ENCODE measurements at places on chromosomes 1 and 21. TPM values are rescaled to one million over a fixed set of nuclear protein-coding genes. Genes with fewer than 3 reads are reported as not detected.

DNA sequence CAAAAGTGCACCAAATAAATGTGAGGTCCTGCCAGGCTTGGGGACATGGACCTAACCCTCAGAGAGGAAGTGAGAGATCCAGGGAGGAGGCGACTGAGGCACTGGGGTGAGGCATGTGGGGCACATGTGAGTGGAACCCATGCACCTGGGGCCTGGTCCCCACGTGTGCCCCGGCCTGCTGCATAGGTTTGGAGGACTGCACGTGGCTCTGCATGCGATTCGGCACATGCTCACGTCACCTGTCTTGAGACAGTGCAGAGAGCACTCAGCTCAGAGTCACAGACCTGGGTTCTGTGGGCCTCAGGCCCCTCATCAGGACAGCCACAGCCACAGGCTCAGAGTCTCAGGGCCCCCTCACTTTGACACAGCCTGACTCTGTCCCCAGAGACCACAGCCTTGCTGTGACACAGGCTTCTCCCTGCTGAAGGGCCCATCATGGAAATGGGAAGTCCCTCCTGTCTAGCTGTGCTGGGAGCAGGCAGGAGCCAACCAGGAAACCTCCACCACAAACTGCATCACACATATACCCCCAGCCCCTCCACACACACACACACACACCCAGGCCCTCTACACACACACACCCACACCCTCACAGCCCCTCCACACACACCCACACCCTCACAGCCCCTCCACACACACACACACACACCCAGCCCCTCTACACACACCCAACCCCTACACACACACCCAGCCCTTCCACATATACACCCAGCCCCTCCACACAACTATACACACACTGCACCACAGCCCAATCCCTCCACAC is 48.2 kb downstream of the SLC9A1 start:
- DNase-seq: peak; percentile 64

DNA sequence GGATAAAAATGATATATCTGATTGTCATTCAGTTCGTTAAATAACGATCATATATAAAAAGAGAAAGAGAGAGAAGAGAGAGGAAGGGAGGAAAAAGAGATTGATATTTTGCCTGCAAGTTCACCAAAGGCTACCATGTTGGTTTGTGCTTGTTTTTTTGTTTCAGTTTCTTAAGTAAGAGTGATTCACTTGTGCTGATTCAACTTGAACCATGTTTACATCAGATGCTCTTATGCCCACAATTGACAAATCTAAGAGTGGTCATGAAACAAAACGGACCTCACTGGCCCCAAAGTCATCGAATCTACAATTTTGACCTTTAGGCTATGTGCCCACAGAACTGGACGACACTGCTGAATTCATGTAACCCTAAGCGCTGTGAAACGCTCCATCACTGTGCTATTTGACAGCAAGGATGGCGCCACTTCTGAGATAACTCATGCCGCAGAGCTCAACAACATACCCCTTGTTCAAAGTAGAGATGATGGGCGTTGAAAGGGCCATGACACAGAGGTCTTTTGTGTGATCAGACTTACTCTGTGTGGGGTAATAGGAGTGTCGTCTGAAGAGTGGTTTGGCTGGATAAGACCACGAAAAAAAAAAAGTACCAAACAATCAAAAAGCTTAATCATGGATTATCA is 481.4 kb downstream of the SETD4 start:
- DNase-seq: no peak

The KCNE1 gene
- 1.1 TPM for total RNA-seq

The SYCP1 gene
- total RNA-seq: not detected

DNA sequence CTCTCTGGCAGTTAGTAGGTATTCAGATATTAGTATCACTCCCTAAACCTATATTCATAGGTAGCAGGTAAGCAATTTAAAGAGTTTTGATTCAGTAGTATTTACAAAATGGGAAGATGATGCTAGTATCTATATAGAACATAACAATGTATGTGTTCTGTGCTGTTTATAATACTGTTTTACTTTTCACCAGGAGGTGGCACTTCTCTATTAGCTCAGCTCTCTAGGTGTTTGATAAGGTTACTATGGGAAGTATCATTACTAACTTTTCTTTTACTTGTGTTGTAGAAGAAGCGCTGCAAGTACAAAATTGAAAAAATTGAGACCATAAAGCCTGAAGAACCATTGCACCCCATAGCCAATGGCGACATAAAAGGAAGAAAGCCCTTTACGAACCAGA is 49.4 kb upstream of the FASLG start:
- DNase-seq: no peak

The PADI4 gene
- 2.7 TPM for total RNA-seq

DNA sequence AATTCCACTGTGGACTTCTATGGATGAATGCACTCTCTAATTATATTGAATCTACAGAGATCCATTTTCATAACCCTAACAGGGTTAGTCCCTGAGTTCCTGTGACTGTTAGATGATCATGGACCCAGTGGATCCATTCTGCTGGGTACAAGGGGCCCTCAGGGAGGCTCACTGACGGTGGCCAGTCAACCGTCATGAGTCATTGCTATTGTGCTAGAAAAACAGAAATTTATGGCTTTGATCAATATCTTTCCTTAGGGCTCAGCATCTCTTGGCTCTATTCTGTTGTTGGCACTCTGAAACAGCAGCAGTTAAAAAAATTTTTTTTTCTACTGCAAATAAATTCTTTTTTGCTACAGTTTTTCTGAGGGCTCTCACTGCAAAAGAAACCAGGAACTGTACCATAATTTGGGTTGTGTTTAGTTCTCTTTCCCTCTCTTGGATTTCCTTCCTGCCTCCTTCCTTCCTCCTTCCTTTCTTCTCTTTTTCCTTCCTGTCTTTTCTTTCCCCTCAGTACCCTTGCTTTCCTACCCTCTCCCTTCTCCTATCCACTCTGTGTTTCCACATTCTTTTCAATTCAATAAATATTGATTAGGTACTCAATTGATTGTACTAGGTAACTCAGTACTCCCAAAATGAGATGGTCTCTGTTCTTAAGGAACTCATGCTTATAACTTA is 49.5 kb downstream of the UTP25 start:
- DNase-seq: no peak

The RBM11 gene
- 19.5 TPM for total RNA-seq

DNA sequence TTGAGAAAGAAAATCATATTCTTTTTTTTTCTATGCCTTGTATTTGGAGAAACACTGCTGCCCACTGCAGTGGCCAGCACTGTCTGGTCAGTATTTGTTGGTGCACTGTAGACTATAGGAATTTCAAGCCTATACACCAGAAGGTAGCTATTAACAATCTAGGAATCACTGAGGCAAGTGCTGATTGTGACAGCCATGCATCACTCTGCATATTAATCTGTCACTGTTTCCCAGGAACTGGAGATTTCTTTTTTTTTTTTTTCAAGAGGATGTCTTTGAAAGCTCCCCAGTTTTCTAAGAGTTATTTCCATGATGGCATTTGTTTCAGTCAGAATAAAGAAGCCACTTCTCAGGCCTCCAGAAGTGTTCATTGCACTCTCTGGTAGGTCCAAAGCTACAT is 737.8 kb upstream of the PTBP2 start:
- no peak for DNase-seq
